Inflammatory macrophage treated with lipopolysaccharide for 4 hours (primary cell): ENCODE measurements at places on chromosomes 16 and 17.
A peak's percentile ranks its signal among the peaks of the same experiment; 100 is the strongest.

- peak; percentile 100 for DNase-seq
Observed at GRCh38 chr17:7306911-7307685, at the start of gene EIF5A. EIF5A (plus strand) TSS chr17:7307628; CDS start chr17:7309636, 2,008 bp downstream.

DNA sequence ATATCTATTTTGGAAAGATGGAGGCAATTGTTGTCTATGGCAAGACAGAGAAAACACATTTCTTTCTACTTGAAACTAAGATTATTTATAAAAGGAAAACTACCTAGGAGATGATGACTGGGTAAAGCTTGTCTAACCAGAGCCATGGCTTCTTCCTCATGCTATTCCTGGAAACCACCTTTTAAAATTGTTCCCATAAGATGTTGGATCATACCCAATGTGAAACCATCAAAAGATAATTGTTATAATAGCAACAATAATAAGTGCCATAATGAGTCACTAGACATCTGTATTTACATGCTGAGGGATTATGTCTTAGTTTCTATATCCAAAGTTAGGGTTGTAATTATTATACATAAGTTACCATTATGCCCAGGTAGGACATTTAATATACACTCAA lies 428.4 kb downstream of the KCNJ2 start:
- DNase-seq: no peak

DNA sequence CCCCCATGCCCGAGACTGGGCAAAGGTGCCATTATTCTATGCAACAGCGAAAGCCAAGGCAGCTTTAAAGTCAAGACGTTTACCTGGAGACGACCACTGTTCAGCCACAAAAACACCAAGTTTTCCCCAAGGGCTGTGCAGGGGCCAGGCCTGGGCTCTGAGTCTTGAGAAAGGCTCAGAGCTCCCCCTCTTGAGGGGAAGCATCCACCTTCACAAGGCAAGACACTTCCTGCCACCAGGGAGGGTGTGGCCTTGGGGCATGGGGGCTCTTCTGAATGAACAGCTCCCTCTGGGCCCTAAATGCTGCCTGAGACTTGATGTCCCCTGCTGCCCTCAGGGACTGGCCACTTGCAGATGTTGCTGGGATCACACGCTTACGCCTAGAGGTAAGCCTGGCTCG lies 26.5 kb downstream of the PDIA2 start:
- no peak for DNase-seq

GRCh38 chr16:59252317-59252716 lies 518.2 kb upstream of the GOT2 start:
- DNase-seq: no peak

GRCh38 chr16:1069154-1069553 lies 3.4 kb upstream of the SSTR5 start:
- DNase-seq: no peak

- no peak for DNase-seq
Observed at GRCh38 chr16:80147026-80147655, 393.7 kb upstream of the DYNLRB2 start.

GRCh38 chr17:4625181-4625617 lies 16.3 kb downstream of the ALOX15 start:
- no peak for DNase-seq

DNA sequence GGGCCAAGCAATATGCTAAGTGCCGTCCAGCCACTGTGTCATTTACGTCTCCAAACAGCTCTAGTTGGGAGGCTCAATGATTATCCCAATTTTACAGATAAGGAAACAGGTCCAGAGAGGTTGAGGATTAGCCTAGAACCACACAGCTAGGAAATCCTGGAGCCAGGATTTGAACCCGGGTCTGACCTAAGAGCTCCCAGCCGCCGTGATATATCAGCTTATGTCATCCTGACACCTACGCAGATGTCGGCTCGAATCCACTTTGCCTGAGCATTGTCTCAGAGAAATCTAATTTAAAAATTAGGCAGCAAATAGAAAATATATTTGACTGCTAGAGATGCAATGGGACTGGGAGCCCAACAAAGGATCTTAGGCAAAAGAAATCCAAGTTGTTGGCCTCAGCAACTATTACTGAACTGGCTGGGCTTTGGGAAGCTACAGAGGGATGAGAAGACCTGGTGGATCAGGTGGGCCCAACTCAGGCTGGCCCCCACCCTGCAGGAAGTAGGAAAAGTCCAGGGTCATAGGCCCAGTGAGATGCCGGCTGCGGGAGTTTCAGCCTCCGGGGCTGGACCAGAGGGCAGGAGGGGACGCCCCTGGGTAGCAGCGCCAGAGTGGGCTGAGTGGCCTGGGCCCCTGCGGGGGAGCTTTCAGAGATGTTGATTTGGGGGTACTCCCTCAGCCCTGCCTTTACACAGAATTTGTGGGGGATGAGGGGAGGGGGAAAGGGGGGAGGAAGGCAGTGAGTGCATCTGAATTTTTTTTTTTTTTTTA lies 35.1 kb upstream of the IL21R start:
- DNase-seq: no peak

GRCh38 chr17:64256913-64257807 lies 5.9 kb downstream of the TEX2 start:
- DNase-seq: no peak

DNA sequence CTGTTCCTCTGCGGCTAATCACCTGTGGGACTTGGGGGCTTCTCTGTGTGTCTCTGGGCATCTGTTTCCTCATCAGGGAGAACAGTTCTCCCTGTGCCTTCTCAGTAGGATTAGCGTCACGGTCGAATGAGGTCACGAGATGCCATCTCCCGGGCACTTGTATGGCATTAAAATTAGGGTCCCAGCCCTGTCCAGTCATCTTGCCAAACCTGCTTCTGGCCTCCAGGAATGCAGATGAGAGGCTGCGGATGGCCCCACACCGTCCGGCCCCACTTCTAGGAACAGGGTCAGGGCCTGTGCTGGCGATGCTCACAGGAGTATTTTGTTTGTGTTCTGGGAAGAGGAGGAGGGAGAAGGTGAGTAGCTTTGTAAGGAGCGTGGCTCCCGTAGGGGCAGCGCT lies 58.5 kb downstream of the OR1D5 start:
- DNase-seq: no peak

GRCh38 chr16:60882816-60883215 lies 1153.4 kb downstream of the CDH8 start:
- no peak for DNase-seq

GRCh38 chr17:9878786-9879525 lies 26.1 kb downstream of the RCVRN start:
- DNase-seq: peak; percentile 72

DNA sequence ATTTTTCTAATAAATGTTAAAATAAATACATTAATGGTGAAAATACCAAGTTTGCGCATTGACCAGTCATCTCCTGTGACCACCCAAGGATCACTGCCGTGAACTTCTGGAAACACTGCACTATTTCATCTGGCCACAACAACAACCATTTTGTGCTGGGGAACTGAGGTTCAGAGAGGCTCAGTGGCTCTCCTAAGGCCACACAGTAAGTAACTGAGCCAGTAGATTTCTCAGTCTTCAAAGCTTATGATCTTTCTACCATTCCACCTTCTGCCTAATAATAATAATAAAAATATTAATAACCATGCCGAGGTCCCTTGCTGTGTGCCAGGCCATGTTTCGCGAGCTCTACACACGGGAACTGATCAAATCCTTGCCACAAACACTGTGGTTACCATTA lies 182.0 kb downstream of the IRF8 start:
- DNase-seq: no peak

DNA sequence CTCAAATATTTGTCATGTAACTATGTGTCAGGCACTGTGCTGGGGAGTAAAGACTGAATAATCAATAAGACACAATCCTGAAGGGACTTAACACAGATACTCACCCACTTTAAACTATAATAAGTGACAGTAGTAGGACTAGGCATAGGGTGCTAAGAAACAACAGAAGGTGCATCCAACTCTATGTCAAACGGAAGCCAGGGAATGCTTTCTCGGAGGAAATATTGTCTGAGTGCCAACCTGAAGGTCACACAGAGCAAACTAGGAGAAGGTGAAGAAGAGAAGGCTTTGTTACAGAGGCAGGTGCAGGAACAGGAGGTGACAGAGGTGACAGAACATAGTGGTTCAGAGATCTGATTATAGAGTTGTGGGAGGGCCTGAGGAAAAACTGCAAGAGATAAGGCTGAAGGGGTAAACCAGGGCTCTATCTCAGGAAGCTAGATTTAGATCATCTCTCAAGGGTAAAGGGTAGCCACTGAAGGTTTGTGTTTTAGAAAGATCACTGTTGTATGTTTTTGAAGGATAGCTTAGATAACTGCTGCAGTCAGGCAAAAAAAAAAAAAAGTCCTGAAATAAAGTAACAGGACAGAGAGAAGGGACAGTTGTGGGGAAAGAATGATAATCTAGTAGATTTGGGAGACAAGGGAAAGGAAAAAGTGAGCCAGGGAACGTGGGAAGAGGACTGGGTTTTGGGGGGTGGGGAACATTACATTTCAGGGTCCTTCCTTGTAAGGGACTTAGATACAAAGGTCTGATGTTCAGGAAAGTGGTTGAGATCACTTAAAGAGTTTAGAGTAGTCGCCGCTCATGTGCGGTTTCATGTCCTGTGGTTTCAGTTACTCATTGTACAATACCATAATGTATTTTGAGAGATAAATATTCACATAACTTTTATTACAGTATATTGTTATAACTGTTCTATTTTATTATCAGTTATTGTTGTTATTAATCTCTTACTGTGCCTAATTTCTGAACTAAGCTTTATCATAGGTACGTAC lies 85.6 kb upstream of the NETO2 start:
- no peak for DNase-seq

DNA sequence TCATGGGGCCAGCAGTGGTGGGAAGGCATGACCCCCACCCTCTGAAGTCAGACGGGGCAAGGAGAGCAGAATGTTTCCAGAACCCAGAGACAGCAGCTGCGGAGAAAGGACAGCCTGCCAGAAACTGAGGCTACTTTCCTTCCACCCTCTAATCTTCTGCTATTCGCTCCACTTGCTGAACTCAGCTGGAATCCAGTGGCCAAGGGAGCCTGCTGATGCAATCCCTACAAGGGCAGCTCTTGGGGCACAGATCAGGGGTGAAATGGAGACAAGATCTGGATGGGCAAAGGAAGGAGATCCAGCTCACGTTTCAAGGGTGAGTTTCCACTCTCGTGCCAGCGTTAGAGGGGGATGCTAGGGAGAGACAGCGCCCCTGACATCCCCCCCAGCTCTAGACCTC lies 479.1 kb downstream of the SLC39A11 start:
- no peak for DNase-seq

- peak; percentile 94 for DNase-seq
Observed at GRCh38 chr17:78883089-78883532, 19.9 kb downstream of the CEP295NL start.

- no peak for DNase-seq
Observed at GRCh38 chr17:4827399-4827798, 5.7 kb upstream of the MINK1 start.

GRCh38 chr16:59469266-59469665 lies 735.1 kb upstream of the GOT2 start:
- DNase-seq: no peak

- DNase-seq: peak; percentile 87
Observed at GRCh38 chr17:16419074-16419928, 3.9 kb downstream of the TRPV2 start.

GRCh38 chr17:43427362-43428043 lies 28.7 kb downstream of the ARL4D start:
- DNase-seq: no peak

DNA sequence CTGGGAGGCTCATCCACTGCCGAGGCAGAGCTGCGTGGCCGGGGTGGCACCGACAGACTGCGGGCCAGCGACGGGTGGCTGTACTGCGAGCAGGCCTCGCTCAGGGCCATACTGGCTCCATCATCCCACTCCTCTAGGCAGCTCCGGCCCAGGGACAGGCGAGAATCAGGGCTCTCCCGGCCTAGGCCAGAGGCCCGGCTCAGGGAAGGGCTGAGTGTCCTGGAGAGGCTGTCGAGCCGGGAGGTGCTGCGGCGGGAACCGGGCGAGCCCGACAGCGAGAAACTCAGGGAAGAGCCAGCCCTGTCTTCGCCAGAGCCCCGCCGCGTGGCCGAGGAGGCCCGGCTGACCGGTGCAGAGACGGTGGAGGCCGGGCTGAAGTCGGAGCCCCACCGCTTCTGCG lies 37.4 kb downstream of the PIPOX start:
- DNase-seq: no peak

GRCh38 chr16:12951392-12951791 lies 50.0 kb downstream of the SHISA9 start:
- no peak for DNase-seq

DNA sequence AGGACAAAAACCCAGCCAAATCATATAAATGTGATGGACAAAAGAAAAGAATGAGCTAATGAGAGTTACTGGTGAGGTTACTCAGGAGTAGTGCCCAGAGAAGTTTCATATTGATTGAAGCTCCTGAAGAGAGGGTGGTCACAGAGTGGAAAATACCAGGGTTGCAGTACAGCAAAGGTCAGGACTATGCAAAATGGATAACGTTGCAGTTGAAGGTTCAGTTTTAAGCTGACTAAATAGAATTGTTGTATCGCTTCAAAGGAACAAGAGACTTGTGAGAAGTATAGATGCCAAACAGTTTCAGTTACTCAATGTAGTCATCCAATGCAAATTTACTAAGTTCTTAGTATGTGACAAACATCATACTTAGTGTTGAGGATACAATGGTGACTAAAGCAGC lies 47.1 kb downstream of the ABCA8 start:
- DNase-seq: peak; percentile 37

- peak; percentile 77 for DNase-seq
Observed at GRCh38 chr17:58710948-58711552, 18.6 kb downstream of the RAD51C start.

DNA sequence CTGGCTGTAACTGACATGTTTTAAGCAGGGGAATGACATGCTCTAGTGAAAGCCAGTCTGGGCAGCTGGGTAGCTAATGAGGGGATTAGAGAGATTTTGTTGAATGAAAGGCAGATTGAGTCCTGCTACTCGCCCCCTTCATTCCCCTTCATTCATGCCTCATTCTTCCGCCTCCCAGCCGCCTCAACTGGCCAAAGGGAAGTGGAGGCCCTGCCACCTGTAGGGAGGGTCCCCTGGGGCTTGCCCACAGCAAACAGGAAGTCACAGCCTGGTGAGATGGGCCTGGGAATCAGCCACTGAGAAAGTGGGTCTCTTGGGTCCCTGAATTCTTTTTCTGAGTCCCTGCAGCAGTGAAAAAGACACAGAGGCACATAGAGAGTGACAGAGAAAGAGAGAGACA lies 1.1 kb upstream of the CD19 start:
- DNase-seq: no peak
